Psoas muscle (tissue), 8 donors: ENCODE measurements at places on chromosomes 2 and 18. TPM values are rescaled to one million over a fixed set of nuclear protein-coding genes. Genes with fewer than 3 reads are reported as not detected.

SLC25A52 gene
- not detected for total RNA-seq

TLX2 gene
- total RNA-seq: not detected

AGXT gene
- total RNA-seq: not detected

RELCH gene
- 7.8 TPM for total RNA-seq

IL36A gene
- total RNA-seq: not detected

MC5R gene
- total RNA-seq: not detected

PTPRN gene
- not detected for total RNA-seq

ADAM23 gene
- total RNA-seq: 6.2 TPM

METTL8 gene
- total RNA-seq: 12.8 TPM

SCRN3 gene
- 28.1 TPM for total RNA-seq

VIL1 gene
- total RNA-seq: not detected

KIF5C gene
- 0.22 TPM for total RNA-seq

MC2R gene
- total RNA-seq: not detected

HRH4 gene
- total RNA-seq: 0.10 TPM

NTSR2 gene
- total RNA-seq: 0.18 TPM

CELF4 gene
- not detected for total RNA-seq

DNAJC5G gene
- not detected for total RNA-seq
